ENCODE measurements at places on chromosomes 6 and 20.

GRCh38 chr6:159853754-159854153 lies 37.0 kb upstream of the MAS1 start:
- no peak for DNase-seq

- DNase-seq: no peak
These were observed 19.9 kb downstream of the EZR start for GRCh38 chr6:158799051-158799792.

GRCh38 chr6:52522655-52523054 lies 54.2 kb downstream of the TRAM2 start:
- DNase-seq: no peak

GRCh38 chr20:40860487-40860902 lies 168.1 kb upstream of the TOP1 start:
- DNase-seq: no peak

- DNase-seq: peak; percentile 73
These were observed 17.5 kb upstream of the SYNCRIP start for GRCh38 chr6:85660181-85660611.

DNA sequence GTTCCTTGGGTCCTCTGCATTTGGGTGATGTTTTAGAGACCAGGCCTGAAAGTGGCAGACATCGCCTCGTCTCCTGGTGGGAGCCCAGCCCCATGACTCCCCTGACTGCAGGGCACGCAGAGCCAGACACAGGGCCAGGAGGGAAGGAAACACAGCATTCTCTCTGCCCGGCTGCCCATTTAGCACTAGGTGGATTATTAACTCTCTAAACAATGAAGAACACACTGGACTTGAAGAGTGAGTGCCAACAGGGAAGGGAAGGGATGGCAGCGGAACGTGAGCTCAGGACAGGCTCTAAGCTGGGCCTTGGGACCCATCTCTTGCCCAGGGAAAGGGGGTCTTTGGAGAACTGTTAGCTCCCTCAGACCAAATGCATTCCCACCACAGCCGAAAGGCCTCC lies 80.4 kb downstream of the TBXT start:
- no peak for DNase-seq

GRCh38 chr6:83183082-83183828 lies 9.8 kb downstream of the PGM3 start:
- no peak for DNase-seq

DNA sequence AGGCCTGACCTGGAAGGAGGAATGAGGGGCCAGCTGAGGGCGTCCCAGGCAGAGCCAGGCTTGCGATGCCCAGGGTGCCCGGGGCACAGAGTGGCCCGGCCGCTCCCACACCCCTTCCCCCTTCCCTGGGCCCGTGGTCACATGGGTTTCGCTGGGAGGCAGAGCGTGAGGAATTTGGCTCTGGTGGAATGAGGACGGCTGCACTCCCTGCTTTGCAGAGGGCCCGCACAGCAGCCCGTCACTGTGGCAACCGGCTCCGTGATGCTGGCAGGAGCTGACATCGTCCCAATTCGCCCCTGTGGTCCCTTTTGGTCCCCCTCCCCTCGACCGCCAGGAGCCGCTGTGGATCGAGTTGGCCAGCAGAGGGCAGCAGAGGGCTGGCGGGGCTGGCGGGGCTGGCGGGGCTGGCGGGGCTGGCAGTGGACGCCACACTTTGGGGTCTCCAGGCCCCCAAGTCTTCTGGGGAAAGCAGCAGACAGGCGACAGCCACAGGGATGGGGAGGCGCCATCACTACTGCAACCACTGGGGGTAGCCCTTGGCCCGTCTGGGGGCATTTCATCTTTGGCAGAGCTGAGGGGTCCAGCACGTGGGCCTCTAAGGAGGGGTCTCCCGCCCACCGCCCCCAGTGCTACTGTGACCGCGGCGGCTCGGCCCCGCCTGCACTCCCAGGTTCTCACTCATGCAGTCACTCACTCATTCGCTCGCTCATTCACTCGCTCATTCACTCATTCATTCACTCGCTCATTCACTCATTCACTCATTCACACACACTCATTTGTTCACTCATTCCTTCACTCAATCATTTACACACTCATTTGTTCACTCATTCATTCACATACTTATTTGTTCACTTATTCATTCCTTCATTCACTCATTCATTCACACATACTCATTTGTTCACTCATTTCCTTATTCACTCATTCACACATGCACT lies 49.7 kb upstream of the BHLHE23 start:
- DNase-seq: peak; percentile 78

DNA sequence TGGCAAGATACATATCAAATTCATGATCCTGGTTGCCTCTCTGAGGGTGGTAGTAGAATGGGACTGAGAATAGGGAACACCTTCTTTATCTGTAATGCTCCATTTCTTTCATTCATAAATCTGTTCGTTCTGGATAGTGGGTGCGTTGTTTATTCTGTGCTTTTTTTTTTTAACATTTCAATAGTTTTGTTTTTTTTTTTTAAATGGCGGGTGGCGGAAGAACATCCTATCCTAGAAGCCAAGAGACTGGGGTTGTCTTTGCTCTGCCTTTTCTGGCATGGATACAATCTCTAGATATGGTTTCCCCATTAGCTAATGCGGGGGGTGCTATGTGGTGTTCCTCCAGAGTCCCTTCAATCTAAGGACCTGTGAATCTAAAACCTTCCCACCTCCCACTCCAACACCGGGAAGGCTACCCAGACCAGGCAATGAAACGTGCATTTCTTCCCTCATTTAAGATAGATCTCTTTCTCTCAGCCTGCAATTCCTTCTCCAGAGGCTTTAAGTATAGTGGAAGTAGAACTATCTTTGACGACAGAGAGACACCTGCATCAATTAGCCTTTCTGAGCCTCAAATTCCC lies 883 bp upstream of the CCDC28A start:
- DNase-seq: no peak

- no peak for DNase-seq
These were observed 43.1 kb downstream of the PANK2 start for GRCh38 chr20:3932277-3932676.

GRCh38 chr20:44248410-44248759 lies 1.3 kb downstream of the GDAP1L1 start:
- DNase-seq: no peak

DNA sequence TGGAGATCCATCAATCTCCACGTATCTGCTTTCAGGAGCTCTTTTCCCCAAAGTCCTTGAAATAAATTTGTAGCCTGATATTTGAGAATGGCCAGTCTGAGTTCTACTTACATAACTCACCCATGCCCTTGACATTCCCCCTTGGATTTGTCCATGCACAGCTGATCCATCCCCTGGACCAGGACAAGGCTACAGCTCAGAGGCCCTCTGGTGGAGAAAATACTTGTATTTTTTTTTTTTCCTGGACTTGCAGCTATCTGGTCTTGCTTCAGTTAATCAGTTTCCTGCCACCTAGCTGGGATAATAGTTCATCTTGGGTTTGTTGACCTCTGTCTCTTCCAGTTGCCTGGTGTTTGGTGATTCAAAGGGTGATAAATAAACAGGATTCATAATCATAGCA lies 467.6 kb downstream of the DHX35 start:
- DNase-seq: no peak

GRCh38 chr6:33271117-33271467 lies 584 bp downstream of the VPS52 start:
- no peak for DNase-seq

GRCh38 chr6:129695373-129696027 lies 14.5 kb downstream of the ARHGAP18 start:
- DNase-seq: no peak

- no peak for DNase-seq
These were observed 57.2 kb upstream of the TAB2 start for GRCh38 chr6:149260214-149260874.

- DNase-seq: no peak
These were observed 29.8 kb downstream of the PDYN start for GRCh38 chr20:1964061-1964460.

GRCh38 chr6:153207617-153208016 lies 76.5 kb upstream of the RGS17 start:
- DNase-seq: no peak

GRCh38 chr6:101126501-101126900 lies 245.4 kb upstream of the ASCC3 start:
- no peak for DNase-seq

- no peak for DNase-seq
These were observed at the start of gene NFATC2 for GRCh38 chr20:51542571-51543421. Gene NFATC2 (minus strand): TSS chr20:51542719. CDS start chr20:51542499, 220 bp downstream.

DNA sequence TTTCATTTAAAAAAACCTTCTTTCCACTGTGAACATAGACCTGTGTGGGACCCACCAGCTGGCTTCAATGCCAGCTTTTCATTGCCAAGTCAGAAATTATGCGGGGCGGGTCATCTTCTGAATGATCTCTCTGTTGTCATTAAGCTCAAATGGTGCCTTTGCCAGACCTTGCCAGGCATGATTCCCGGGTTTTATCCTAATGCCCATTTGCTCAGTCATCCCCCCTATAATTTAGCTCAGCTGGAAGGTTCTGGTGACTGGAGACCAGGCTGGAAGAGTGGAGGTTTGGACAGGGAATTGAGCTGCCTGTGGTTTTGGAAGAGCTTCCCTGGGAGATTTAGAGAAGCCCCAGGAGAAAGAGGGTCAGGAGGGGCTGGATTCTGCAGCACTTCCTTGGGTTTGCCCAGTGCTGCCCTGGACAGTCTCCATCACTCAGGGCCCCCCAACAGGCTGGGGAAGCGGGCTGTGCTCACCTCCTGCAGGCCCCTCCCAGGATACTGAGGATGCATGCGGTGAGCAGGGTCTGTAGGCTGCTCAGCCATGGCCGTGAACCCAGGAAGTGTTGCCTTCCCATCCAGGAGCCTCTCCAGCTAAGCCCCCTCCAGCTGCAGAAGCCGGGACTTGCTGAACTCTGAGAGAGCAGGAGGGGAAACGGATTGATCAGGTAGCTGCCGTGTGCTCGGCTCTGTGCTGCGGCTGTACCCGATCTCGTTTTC lies 273.0 kb downstream of the CDH4 start:
- DNase-seq: peak; percentile 71

GRCh38 chr20:9808166-9808565 lies 30.7 kb downstream of the PAK5 start:
- no peak for DNase-seq

DNA sequence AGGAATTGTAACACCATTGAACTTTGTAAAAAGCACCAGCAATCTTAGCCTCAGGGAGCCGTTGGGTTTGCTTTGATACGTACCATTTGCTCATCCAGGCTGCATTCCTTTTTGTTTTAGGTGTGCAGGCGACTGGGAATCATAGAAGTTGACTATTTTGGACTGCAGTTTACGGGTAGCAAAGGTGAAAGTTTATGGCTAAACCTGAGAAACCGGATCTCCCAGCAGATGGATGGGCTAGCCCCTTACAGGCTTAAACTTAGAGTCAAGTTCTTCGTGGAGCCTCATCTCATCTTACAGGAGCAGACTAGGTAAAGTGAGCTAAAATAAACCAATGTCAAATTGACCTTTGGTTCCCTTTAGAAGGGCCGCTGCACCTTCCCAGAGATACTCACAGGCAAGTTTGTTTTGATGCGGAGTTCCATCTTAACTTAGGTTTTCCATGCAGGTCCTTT lies 1.6 kb downstream of the MYLIP start:
- DNase-seq: no peak

GRCh38 chr20:12306107-12306506 lies 388.4 kb downstream of the BTBD3 start:
- DNase-seq: no peak

DNA sequence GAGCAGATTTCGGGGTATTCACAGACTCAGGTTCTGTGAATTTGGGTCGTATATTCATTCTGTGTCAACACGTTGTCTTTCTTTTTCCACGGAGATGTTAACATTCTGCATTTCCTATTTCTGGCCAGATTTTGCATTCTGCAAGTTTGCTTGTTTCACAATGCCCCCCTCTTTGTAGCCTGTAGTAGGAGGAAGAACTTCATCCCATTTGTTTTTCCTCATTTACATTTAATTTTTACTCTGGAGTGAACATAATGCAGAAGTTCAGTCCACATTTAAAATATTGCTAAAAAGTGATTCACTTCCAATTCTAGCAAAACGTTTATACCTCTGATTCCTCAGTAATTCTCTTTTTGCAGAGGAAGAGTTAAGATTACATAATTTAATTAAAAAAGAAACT lies 12.9 kb downstream of the TAGAP start:
- DNase-seq: no peak

DNA sequence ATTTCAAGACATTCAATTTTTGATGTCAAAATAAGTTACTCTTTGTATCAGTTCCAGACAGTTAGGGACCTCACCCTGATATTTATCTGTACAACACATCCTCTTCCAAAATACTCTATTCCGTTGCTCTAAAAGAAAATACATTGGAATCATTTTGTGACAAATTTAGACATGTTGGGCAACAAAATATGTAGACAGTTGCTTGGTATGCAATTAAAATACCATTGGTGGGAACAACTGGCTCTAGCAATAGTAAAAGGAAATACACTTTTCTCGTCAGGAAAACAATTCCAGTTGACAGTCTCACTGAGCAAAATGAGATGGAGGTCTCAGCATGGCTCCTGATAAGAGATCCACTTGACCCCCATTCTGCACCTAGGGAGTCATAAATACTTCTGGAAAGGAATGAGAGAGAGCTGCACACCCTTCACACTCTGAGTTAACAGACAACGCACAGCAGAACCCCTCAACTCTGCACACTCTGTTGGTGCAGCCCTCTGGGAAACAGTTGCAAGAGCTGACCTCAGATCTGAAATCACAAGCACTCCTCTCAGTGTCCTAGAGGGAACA lies 171.3 kb upstream of the NT5E start:
- no peak for DNase-seq

DNA sequence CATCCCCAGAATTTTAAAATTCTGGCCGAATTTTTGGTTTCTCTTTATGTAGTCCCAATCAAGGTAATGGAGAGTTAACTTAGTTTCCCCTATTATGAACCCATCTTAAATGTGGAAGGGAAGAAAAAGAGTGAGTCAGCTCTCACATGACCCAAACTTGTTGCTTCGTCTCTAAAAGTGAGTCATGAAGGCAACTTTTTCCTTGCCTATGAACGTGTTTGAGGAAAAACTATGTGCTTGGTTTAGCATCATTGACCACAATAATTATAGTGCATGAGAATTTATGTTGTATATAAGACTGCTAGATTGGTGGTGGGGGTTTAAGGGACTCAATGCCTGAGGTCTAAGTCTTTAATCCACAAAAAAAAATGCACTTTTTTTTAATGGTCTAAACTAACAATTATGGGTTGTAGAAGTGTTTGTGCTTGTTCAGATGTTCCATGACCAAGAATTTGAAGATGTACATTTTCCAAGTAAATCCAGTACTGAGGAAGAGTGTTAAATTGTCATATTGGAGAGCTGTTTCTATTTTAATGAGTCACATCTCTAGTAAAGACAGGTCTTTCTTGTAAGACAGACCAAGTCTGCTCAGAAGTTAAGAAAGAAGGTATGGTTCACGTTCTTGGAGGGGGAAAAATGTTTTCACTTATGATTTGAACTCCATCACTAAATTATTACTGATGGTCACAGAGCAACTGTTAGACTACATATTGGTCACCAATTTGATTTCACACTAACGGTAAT lies 409.9 kb upstream of the MARCKS start:
- no peak for DNase-seq

GRCh38 chr20:7015257-7015656 lies 247.8 kb downstream of the BMP2 start:
- no peak for DNase-seq

DNA sequence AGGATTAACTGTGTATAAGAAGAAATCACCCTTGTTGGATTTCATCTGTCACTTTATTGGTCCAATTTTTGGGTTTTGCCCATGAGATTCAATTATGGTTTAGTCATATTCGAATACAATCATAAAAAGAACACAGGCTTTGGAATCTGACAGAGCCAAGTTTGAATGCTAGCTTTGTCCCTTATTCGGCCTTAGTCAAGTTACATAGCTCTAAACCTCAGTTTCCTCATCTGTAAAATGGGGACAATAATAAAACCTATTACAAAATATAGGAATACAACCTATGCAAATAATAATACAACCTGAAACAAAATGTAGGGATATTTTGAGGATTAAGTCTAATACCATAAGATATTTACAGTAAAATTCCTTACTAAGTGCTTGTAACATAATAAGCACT lies 57.7 kb downstream of the PRPH2 start:
- no peak for DNase-seq
